ENCODE measurements at places on chromosomes 6 and 20. TPM values are rescaled to one million over a fixed set of nuclear protein-coding genes. Genes with fewer than 3 reads are reported as not detected.

The GMPR gene
- total RNA-seq: 1.3 TPM

The TRIM15 gene
- not detected for total RNA-seq

The PPP1R14C gene
- 1.2 TPM for total RNA-seq

The GCNT2 gene
- total RNA-seq: 8.2 TPM

The LPA gene
- 3.2 TPM for total RNA-seq

The DACT2 gene
- 30.5 TPM for total RNA-seq

The ADTRP gene
- not detected for total RNA-seq

GRCh38 chr6:68695403-68695802 is 60.3 kb downstream of the ADGRB3 start:
- no peak for DNase-seq

- no peak for DNase-seq
Observed at GRCh38 chr20:7926767-7927166, 13.5 kb downstream of the HAO1 start.

- DNase-seq: no peak
Observed at GRCh38 chr6:4610256-4610655, 165.9 kb upstream of the CDYL start.

DNA sequence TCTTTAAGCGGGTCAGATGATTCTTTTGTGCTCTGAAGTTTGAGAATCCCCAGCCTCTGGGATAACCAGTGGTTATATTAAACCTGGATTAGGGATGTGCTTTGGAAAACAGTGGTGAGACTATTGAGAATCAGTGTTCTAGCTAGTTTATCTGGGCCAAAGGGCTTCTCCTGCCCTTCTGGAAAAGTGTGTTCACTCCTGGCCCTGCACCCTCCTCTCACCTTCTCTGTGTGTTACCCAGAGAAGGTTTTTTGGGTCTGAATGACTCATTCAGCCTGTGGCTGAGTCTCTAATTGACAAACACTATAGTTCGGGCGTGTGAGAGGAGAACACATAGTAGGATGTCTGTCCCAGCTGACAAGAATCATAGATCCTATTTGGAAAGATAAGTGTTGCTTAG is 66.7 kb downstream of the LRRC1 start:
- DNase-seq: no peak

DNA sequence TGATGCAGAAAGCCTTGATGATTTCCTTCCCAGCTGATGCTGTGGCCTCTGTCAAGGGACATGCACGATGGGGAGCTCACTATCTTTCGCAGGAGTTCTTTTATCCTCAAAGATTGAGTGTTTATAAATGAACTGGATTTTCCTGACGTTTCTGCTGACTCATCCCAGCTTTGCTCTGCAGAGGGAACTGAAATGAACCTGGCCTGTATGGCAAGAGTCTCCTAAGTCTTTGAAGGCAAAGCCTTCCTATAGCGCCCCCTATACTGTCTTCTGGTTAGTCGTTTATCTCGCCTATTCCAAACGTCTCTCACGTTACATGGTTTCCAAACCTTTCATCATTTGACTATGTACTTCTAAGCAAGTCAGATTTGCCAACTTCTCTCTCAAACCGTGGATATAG is 565.3 kb downstream of the KIF16B start:
- DNase-seq: no peak

All from progenitor cell of endocrine pancreas (in vitro differentiated cells).